Activated T-helper 2 cell treated with anti-CD3 and anti-CD28 coated beads, Interferon-gamma antibody, Interleukin-2, Interleukin-4, amounts not matched to agents 10 μg/mL and 5 μg/mL and 100 μg/mL, durations not matched to agents 14 hours and 24 hours and 36 hours (primary cell): ENCODE measurements at places on chromosomes 1 and 21.

GRCh38 chr1:21590126-21590880, 78.9 kb downstream of the RAP1GAP start:
- DNase-seq, result no peak

DNA sequence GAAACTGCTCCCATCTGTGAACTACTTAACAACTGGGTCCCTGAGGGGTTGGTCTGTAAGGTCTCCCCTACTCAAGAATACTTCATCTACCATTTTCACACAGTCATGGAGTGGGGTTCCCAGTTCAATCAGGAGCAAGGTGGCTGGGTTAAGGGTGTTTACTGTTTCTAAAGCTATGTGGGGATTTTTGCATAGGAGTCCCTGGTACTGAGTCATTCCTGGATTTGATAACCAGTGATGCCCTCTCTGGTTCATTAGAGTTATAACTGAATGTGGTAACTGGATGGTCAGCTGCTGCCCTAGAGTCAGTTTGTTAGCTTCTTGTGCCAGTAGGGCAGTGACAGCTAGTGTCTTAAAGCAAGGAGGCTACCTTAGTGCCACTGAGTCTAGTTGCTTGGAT, 29.4 kb upstream of the KCNJ15 start:
- no peak for DNase-seq

DNA sequence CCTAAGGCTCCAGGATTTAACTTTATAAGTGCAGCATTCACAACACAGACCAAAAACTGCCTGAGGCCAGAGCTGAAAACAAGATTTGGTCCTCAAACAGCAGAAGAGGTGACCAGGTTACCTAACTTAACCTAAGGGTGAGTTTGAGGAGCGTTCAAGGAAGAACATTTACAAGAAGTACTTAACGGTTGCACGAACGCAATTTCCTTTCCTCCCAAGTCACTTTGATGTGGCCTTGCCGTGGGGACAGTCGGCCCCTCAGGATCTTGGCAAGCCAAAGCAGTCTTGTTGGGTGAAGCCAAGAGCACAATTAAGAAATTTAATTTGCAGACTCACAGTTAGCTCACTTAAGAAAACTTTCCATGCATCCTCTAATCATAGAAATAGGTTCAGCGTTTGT, 202.6 kb upstream of the COA6 start:
- no peak for DNase-seq

- DNase-seq, result no peak
These were observed 45.0 kb downstream of the TAS1R2 start for GRCh38 chr1:18814425-18814824.

DNA sequence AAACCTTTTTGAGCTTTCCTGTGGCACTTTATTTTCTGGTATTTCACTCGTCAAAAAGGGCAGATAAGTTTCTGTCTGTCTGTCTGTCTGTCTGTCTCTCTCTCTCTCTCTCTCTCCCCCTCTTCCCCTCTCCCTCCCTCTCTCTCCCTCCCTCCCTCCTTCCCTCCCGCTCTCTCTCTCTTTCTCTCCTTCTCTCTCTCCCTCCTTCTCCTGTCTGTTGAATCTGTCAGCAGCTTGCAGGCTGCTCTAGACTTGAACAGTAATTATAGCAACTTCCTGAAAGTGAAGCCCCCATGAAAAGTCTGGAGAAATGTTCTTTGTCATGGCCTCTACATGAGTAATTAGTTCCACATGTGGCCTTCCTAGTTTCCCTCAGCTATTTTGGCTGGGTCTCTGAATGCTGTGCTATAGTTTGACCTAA, 275.2 kb upstream of the C1orf105 start:
- no peak for DNase-seq

- no peak for DNase-seq
These were observed 19.7 kb upstream of the CHI3L1 start for GRCh38 chr1:203206129-203206687.

GRCh38 chr1:13781907-13782633, 82.1 kb downstream of the PRDM2 start:
- no peak for DNase-seq

DNA sequence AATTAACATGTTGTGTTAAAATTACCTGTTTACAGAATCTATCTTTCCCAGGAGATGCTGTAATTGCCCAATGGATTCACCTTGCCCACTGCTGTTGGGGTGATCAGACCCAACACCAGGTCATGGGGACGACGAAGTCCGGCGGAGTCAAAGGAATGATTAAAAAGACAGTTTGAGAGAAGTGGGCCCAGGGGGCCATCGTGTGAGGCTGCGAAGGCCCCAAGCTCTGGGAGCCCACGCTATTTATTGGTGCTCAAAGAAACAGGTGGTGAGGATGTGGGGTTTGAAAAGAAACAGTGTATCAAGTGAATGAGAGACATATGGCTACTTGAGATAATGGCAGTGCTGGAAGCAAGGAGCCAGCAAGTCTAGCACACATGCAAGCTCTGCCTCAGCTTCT, 16.3 kb upstream of the L1TD1 start:
- DNase-seq, result no peak

GRCh38 chr1:190699165-190699564, 221.5 kb upstream of the BRINP3 start:
- DNase-seq, result no peak
